Activated CD4-positive, alpha-beta T cell treated with anti-CD3 and anti-CD28 coated beads, Interleukin-2, amount 10 ng/mL, durations not matched to agents 24 days and 14 days (primary cell): ENCODE measurements at places on chromosomes 16 and 17.

GRCh38 chr17:2259769-2260536 lies 43.6 kb downstream of the SMG6 start:
- DNase-seq, result peak; percentile 94

DNA sequence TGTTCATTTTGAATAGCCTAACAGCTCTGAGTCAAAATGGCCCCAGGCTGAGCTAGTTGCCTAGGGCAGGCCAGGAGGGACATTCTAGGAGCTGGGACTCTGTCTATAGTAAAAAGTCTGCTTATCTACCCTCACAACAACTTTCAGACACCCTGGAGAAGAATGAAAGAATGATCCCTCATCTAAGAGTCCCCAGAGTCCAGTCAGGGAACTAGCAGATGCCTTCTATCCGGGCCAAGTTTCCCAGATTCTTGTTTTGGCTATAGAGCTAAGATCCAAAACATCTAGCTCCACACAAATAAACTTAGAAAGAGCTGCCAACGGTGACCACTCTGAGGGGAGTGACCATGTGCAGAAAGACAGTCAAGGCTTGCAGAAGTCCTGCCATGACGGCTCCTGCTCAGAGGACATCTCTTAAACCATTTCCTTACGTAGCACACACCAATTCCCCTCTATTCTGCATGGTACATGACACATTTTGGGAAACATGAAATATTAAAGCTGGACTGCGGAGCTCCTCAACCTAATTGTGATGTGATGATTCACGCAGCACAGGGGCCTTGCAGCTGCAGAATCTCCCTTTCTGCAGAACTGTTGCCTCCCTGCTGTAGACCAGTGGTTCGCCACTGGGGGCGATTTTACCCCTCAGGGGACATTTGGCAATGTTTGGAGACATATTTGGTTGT lies 24.2 kb downstream of the FAM20A start:
- no peak for DNase-seq

DNA sequence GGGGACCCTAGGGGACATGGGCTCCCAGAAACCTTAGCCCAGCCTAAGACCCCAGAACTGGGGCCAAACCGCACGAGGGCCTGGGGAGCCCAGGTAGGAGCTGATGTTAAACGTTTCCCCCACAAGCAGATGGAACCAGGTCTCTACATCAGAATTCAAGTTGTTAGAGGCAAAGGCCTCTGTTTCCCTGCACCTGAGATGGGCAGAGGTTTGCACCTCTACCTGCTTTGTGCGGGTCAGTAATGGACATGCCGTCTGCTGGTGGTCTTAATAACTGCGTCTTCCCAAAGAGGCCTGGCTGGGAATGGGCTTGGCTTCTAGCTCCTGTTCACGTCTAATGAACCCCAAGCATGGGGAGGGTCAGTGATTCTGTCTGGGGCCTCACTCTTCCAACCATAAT lies 79.1 kb downstream of the NDE1 start:
- no peak for DNase-seq

- DNase-seq, result no peak
Measured at GRCh38 chr17:13750816-13751793, 149.4 kb upstream of the HS3ST3A1 start.

GRCh38 chr16:53266156-53266555 lies 168.1 kb upstream of the RBL2 start:
- no peak for DNase-seq

DNA sequence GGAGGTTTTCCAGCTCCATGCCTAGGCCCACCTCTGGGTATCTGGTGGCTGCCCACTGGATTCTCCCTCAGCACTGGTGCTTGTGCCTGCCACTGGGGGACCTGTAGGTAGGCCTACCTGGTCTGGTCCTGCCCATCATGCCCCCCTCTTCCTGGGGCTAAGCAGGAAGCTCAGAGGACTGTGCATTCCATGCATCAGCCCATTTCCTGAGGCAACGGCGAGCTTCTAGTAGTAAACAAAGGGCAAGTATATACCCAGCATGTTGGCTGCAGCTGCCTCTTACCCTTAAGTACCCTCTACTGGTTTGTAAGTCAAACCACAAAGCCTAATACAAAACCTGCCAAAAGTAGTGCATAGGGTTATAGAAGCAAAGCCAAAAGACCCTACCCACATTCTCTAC lies 37.5 kb downstream of the SDR42E1 start:
- DNase-seq, result no peak

GRCh38 chr16:3623642-3624041 lies 12.2 kb upstream of the SLX4 start:
- DNase-seq, result no peak

DNA sequence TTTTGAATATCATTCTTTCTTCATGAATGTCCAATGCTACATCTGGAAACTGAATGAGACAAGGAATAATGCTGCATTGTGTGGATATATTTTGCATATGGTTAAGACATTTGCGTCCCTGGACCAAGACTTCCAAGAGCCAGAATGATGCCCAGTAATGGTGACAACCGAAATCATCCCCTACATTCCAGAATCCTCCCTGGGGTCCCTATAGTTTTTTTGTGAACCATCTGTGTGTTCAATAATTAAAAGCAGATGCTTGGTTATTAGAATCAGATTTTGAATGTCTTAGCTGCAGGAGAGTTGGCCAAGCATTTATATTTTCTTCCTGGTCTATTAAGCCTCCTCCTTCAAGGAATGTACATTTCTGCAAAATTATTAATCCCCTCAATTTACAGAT lies 426.7 kb upstream of the CDH8 start:
- DNase-seq, result no peak

- DNase-seq, result peak; percentile 84
Measured at GRCh38 chr17:45149669-45150664, 1.7 kb downstream of the HEXIM1 start.

GRCh38 chr17:63984651-63985386 lies 12.1 kb upstream of the SCN4A start:
- DNase-seq, result peak; percentile 88

GRCh38 chr16:74257061-74257460 lies 39.6 kb upstream of the PSMD7 start:
- no peak for DNase-seq

DNA sequence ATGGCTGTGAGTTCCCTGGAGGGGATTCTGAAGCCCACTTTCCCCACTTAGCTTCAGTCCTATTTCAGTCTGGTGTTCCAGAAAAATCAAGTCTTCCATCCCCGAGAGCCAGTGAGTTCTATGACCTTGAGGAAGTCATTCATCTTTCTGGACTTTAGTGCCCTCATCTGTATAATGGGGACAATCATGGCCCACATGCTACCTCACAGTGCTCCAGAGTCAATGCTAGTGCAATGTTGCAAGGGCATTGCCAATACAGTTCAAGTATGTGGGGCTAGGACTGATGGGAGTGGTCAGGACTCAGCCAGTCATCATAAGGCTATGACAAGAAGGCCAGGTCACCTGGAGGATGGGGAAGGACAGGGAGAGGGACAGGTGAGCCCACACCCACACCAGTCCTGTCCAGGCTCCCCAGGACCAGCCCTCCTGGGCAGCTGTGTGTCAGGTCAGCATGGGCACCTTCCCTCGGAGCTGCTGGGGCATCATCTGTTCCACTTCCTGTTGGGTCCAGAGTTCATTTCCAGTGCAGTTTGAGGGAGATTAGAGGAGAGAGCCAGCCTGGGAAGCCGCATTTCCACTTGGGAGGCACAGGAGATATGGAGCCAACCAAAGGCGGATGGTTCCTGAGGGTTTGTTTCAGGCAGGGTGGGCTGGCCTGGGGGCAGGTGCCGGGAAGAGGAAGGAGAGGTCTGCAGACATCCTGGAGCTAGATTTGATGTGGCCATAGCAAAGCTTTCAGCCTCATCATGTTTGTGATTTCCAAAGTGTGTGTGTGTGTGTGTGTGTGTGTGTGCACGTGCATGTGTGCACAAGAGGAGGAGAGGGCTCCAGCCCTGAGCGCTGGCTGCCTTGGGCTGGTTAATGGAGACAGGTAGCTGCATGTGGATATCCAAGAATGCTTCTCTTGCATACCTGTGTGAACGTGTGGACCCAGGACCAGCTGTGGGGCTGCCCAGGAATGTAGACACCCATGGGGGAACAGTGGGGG lies 3.9 kb upstream of the WNT9B start:
- no peak for DNase-seq

- peak; percentile 69 for DNase-seq
Measured at GRCh38 chr17:7403043-7403726, 712 bp downstream of the TMEM256 start.

DNA sequence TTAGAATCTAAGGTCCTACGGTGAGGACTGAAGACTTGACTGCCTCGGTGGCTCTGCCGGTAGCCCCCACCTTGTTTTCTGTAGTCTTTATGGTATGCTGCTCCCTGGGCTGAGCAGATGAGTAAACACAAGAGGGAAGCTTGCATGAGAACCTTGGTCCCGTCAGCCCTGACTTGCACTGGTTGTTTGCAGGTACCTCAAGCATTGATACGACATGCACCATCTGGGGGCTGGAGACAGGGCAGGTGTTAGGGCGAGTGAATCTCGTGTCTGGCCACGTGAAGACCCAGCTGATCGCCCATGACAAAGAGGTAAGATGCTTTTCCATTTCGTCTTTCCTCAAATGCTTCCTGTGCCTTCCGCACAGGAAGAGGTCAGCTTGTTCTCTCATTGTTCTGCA lies 21.1 kb upstream of the TACO1 start:
- no peak for DNase-seq

- no peak for DNase-seq
Measured at GRCh38 chr17:34156741-34157589, 98.1 kb upstream of the CCL2 start.

DNA sequence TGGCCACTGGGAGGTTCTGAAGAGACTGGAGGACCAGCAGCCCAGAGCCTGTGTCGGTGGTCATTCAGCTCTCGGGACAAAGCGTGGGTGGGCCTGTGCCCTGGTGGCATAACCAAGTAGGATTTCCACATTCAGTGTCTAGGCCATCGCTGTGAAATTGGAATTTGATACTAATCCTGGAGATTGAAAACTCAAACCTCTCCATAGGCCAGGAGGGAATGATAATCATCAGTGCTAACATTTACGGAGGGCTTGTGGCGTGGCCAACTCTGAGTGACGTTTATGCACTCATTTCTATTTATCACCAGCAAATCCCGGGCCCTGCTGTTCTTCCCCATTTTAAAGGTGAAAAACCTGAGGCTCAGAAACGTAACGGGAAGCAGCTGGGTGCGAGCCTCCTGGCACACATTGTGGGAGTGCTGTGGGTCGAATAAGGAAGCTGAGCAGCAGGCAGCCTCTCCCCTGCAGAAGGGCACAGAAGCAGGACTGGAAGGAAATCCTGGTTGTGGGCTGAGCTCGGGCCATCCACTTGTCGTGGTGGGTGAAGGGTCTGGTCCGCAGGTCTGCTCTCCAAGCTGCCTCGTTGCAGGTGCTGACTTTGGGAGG lies 33.1 kb downstream of the RAI1 start:
- DNase-seq, result no peak

DNA sequence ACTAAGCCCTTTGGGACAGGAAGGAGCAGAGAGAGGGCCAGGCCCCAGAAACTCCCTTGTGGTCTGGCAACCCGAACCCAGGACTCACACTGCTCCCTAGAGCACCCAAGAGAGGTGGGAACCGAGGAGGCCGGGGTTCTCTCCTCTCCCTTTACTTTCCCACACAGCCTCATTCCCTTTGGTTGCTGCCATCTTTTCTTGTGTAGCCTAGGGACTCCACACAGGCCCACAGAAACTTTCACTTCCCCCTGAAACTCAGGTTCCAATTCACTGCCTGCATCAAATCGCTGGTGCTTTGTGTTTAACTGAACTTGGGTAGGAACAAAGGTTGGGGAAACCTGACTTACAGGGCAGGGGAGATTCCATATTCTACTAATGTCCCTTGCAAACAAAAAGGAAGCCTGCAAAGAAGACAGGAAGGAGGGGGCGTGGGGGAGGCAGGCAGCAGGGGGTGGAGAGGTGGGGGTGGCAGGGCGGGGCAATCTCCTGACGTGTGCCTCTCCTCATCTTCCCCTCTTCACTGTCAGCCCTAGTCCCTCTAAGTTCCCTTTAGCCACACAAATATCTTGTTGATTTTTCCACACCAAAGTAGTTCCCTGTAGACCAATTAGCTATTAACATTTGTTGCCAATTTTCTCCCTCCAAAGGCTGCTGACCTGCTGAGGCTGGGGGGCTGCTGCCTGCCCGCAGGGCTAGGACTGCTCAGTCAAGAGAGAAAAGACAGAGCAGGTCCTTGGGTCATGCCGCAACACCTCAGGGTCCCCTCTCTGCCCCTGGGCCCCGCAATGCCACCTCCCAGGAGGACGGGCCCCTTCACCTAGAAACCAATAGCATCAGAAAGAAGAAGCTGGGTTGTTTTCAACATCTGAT lies 8.0 kb downstream of the ST3GAL2 start:
- peak; percentile 84 for DNase-seq

DNA sequence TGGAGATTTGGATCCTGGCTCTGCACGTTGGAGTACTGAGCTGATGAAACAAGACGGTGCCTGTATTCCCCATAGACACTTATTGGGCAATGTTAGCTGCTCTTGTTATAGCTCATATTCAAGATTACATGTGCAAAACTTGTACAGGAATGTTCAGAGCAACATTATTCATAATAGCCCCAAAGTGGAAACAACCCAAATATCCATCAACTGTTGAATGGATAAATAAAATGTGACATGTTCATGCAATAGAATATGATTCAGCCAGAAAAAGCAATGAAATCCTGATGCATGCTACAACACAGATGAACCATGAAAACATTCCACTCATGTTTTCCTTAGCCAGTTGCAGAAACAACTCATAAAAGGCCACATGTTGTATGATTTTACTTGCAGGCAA lies 5.7 kb upstream of the SDR42E1 start:
- DNase-seq, result no peak

GRCh38 chr16:16019488-16019887 lies 70.1 kb downstream of the ABCC1 start:
- no peak for DNase-seq

GRCh38 chr17:15967706-15968399 lies 22.9 kb downstream of the ADORA2B start:
- no peak for DNase-seq

DNA sequence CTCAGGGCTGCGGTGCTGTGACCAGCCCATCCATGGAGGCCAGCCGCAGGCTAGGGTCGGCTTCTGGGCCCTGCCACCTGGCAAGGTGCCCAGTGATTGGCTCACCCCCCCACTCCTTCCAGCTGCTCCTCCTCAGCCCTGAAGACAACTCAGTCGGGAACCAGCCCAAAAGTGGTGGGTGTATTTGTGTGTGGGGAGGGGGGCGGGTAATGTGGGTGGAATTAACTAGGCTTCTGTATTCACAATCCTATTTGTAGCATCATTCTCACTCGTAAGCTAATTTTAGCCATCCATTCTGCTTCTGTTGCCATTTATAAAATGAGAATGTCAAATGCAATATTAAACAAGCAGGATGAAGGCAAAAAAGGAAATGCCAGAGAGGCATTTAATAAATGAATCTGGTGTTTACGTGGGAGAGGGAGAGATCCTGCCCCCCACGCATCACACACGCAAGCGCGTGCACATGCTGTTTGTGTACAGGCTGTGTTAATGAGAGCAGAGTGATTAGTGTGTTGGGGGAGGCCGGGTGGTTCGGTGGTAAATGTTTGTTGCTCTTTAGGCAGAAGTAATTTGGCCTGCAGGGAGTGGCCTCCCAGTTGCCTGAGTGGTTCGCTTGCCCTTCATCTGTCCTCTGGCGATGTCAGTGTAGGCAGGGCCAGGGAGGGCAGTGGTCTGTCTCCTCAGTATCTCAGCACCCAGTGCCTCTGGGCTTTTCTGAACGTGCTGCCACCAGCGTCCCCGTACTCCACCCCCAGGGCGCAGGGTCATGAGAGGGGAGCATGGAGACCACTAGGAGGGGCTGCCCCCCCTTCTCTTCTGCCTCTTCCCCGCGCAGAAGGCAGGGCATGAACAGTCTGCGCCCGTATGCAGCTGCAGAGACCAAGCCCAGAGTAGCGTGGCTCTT lies 140.1 kb downstream of the CCDC182 start:
- peak; percentile 73 for DNase-seq

- no peak for DNase-seq
Measured at GRCh38 chr17:40452921-40453378, 9.7 kb downstream of the IGFBP4 start.
